ENCODE measurements at places on chromosomes 7 and 10.

DNA sequence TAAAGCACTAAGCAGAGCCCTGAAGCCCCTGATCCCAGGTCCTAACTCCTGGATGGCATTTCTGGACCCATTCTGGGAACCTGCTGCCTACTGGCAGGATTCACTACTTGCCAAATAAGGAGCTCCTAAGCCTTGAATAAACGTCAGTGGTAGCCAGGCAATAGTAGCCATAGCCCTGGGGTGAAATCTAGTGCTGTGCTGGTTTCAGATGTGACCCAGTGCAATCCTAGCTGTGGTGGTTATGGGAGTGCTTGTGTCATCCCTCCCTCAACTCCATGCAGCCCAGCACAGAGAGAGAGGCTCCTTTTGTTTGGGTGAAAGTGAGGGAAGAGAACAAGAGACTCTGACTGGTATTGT, 43.7 kb downstream of the PCLO start:
- DNase-seq, result no peak

DNA sequence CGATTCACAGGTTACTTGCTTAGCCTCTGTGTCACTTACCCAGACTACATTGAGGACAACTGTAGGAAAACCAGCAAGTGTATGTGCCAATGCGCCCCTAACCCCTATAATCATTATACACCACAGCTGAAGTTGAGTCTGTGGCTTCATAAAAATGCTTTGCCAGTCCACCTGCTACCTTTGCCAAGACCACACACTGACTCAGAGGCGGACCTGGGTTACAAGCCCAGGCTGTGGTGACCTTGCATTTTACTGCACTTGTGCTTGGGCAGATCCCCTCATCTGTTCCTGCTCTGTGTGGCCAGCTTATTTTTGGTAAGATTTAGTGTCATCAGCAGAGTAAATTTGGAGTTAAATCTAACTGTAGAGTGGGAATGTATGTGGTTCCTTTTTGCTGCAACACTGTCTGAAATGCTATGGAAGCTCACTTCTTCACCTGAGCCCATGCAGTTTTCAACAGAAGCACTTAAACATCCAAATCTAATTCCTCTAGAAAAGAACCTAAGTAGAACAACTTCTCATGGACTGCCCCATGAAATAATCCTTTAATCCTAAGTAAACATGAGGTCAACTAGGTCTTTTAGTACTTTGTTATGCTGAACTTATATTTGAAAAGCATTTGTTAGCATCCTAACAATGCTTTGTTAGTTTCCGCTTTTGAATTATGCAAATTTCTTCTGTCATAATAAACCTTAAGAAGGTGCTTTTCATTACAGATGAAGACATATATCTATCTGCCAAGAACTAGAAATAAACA, 96.2 kb upstream of the AMPH start:
- DNase-seq, result no peak

DNA sequence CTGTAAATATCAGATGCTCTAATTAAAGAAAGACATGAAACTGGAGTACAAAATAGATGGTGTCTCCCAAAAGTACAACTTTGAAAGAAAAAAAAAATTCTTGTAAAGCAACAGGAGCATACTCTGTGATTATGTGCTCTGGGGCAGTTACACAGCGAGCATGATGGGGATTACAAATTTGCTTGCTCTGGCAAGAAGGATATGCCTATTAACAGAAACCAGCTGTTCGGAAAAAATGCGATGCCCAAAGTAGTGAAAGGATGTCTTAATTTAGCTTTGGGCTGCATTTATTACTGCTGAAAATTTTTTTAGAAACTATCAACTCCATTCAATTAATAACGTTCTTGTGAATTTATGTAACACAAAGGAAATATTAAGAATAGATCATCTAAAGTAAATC, 256.9 kb upstream of the TPK1 start:
- no peak for DNase-seq

DNA sequence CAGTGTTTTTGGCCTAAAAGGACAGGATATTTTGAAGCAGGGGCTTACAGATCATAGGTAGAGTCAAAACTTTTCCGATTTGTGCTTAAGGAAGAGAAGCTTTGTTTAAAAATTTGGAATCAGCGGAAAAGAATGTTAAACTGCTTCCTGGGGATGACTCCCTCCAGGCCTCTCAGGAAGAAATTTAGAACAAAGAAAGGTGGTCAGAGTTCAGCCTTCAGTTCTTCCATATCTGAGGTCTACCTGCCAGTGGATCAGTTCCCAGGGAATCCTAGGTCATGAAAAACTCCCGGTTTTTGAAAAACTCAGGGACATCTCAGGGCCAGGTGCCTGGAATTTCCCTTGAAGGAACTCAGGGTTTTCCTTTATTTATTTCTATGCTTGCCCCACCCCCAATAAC, 100.3 kb downstream of the MCU start:
- DNase-seq, result no peak

- DNase-seq, result no peak
Observed at GRCh38 chr7:90629297-90629918, 33.3 kb downstream of the CDK14 start.

- DNase-seq, result no peak
Observed at GRCh38 chr10:67819768-67820204, 18.2 kb downstream of the DNAJC12 start.

- no peak for DNase-seq
Observed at GRCh38 chr10:78130966-78131710, 97.5 kb downstream of the RPS24 start.

DNA sequence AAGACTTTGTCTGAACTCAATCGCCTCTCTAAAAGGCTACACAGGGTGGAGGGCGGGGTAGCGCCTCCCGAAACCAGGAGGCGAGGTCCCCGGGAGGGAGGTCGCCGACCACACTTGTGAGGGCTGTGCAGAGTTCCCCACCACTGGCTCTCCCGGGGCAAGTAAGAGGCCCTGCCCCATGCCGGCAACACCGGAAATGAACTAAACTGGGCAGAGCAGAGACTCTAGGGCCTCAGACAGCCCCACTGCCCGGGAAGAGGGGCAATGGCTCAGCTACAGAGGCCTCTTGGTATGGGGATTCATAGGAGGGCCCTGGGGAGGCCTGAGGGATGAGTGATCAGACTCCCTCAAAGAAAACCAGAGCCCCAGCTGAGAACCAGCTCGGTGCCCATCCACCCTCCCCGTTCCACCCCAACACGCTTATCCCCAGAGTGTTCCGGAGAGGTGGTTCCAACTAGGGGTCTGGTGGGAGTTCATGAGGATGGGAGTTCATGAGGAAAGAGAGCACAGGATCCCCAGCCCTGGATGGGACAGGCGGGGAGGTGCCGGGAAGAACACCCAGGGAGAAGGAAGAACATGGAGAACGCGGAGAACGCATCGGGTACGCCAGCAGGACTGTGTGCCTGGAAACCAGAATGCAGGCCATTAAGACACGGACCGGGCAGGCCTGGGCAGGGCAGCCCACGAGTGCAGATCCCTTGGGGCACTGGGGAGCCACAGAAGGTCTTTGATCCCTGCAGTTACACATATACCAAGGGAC, 89.4 kb upstream of the MYL10 start:
- no peak for DNase-seq

GRCh38 chr7:92722541-92722940, 113.8 kb downstream of the CDK6 start:
- DNase-seq, result no peak

DNA sequence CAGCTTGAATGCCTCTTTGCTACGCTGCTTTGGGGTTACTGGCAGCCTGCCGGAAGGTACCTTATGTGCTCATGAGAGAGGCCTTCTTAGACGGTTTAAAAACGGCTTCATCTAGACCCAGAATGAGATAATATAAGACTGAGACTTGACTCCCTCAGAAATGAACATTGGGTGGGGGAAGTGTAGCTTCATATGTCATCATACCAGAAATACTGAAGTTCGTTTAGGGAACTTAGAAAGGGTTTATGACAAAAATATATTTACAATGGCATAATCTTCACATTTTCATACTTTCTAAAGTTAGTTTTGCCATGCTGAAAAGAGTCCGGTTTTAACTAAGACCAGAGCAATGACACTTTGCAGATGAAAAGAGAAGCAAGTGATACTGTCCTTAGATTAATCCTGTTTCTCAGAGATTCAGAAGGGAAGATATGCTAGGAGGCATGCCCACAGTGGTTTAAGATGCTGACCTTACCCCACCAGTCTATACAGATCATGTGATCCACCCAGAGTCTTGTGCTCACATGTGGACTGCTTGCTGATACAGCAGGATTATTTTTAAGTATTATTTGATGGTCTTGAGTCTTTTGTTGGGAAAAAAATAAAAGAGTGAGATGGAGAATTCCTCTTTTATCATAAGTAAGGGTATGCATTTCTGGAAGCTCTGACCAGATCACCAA, 40.8 kb upstream of the HGF start:
- DNase-seq, result no peak

DNA sequence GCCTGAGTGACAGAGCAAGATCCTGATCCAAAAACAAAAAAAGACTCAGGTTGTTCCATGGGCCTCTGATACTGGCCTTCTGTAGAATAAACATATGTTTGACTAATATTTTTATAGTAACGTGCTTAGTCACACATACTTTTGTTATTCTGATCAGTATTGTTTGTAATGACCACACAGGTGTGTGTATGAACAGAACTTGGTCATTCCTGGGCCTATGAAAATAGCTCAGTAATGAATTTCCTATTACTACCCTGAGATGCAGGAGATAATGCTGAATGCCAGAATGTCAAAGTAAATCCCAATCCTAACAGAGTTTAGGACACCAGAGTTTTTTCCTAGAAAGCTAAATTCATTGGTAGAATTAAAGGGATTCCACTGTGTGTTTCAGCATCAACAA, 108.7 kb downstream of the DOCK4 start:
- no peak for DNase-seq

DNA sequence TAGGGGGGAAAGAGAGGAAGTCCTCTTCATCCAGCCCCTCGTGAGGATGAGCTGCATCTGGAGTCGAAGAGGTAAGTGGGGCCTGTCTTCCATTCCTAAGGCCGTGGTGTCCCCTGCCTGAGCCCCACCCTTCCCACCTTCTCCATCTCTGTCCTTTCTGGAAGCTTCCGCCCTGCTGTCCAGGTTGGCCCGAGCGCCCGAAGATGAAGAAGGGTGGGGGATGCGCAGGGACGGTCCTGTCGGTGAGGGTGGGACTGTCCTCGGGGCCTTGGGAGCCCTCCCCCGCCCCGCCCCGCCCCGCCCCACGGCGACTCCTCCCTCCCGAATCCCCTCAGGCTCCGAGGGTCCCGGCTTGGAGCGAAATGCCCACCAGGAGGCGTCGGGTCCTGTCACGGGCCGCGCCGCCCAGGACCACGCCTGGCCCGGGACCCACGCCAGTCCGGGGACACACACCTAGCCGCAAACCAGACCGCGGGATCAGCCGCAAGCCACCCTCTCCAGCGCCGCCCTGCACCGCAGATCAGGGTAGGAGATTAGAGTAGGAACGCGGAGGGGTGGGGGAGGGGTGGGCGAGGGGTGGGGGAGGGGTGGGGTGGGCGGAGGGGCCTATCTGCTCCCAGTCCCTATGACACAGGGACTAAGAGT, 15.3 kb downstream of the GPRIN2 start:
- no peak for DNase-seq

GRCh38 chr10:17348501-17349349, 105.7 kb downstream of the ST8SIA6 start:
- no peak for DNase-seq

- DNase-seq, result no peak
Observed at GRCh38 chr7:44473295-44473694, 17.2 kb downstream of the NUDCD3 start.

DNA sequence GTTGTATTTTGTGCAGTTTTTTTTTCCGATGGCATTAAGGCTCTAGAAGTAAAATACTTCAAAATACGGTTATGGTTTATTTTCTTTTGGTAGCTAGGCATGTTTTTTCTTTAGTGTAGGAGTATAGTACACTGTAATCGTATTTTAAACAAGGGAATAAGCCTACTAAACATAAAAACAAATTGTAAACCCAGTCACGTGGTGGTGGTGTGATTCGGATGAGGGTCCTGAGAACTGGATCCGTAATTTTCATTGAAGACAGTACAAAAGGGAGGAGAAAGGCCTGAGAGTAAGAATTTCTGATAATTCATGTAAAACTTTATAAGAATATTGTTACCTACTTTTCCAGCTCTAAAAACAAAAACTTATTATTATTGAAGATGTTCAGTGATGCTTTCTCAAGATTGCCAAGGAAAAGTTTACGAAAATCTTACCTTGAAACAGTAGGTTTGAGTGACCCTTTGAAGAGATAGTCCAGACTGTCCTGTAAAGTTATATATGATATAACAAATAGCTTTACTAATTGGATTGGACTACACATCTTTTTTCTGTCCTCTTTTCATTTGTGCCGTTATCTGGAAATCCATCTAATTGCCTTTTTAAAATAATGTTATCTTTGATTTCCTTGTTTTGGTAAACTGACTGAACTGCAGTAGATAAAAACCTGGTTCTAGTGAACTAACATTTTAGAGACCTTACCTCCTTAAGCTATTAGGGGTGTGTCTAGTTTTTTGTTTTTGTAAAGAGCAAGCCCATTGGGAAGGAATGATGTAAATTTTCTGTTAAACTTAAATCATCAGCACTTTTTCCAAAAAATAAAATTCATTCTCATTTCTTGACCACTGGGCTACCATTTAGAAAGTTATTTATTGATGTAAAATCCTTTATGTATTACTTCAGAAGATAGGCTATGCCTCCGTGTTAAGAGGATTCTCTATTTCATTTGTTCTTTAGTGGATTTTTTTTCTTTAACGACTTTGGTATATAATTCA, 1.0 kb upstream of the PBLD start:
- DNase-seq, result no peak

- DNase-seq, result no peak
Observed at GRCh38 chr10:76540786-76541185, 1096.8 kb downstream of the KCNMA1 start.

GRCh38 chr10:83941189-83941588, 198.1 kb upstream of the GHITM start:
- DNase-seq, result no peak

DNA sequence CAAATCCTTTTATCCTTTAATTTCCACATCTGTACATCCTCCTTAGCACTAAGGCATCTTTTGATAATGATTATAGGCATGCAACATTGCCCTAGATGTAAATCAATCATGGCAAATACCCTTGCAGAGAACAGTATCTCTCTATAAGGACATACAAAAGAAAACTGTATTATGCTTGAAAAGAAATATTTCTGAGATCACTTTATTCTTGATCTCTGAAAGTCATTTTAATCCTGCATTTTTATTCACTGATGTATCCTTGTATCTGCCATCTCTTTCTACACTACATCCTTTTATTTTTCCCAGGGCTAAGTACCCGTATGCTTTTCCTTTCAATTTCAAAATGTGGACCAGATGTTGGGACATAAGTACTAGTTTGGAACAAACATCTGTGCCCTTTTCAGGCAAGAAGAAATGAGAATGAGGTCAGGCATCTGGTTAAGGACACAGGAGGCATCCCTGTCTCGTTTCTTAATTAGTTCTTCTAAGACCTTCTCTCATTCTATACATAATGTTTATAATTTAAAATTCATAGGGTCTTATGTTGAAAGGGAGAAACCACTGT, 338.6 kb downstream of the CNTNAP2 start:
- DNase-seq, result no peak

DNA sequence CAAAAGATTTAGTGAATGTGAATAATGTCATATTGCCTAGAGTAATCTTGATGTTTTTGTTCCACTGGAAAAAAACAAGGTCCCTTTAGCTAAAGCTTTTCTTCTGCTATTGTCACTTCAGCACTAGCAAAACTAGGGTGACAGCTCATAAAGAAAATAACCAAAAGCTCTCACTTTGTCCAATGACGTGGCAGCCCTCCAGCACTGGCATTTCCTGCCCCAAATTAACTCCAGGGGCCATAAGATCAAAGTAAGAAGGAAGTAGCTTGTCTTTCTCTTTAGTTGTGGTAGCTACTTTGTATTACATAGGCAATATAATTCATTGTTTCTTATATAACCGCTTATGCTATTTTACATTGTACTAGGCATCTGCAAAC, 47.3 kb downstream of the LRRN3 start:
- peak; percentile 35 for DNase-seq
